ENCODE measurements at places on chromosomes 5 and 9.

DNA sequence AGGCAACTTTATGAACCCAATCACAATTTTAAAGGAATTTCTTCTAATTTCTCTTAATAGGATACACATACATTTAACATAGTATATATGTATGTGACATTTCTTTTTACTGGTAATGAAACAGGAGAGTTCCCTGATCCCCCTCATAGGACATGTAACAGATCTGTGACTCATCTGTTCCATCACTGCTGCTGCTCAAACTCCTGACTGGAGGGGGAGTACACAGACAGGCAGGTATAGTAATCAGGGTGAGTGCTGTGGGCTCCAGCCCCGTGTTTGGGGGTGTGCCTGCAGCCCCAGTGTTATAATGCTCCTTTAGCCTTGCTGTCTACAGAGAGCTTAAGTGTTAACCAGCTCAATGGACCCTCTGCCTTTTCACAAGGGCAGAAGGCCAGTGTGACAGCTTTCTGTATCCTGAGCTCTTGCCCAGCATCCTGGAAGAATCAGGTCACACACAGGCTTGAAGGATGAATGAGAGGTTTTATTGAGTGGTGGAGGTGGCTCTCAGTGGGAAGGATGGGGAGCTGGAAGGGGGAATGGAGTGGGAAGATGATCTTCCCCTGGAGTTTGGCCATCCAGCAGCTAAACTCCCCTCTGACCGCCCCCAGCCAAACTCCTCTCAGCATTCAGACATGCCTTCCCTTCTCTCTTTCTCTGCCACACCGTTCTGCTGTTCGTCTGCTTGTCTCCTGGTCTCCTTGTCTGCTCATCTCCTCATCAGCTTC lies 161.3 kb downstream of the ZNF608 start:
- DNase-seq: no peak

- DNase-seq: no peak
Observed at GRCh38 chr9:8823131-8823895, 1023.7 kb upstream of the DMAC1 start.

GRCh38 chr9:86287013-86287412 lies 4.7 kb upstream of the ISCA1 start:
- DNase-seq: no peak

DNA sequence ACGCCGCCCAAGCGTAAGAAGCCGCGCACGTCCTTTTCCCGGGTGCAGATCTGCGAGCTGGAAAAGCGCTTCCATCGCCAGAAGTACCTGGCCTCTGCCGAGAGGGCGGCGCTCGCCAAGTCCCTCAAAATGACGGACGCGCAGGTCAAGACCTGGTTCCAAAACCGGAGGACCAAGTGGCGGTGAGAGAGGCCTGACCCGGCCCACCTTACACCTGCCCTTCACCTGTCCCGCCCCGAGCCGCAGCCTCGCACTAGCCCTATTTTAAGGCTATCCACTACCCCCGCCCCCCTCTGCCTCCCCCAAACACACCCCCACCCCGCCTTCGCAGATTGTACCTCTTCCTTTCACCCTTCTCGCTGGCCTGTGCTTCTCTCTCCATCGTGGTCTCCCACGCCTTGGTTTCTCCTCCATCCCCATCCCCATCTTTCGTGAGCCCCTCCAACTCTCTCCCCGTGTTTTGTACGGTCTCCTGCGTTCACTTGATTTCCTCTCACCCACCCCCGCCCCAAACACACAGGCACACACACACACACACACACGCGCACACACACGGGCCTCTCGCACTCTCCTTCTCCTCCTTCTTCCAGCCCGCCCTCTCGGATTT lies 1.3 kb downstream of the TLX3 start:
- DNase-seq: no peak

- DNase-seq: no peak
Observed at GRCh38 chr5:20286512-20286911, 298.5 kb upstream of the CDH18 start.

- DNase-seq: no peak
Observed at GRCh38 chr9:87595610-87596009, 97.9 kb downstream of the DAPK1 start.

DNA sequence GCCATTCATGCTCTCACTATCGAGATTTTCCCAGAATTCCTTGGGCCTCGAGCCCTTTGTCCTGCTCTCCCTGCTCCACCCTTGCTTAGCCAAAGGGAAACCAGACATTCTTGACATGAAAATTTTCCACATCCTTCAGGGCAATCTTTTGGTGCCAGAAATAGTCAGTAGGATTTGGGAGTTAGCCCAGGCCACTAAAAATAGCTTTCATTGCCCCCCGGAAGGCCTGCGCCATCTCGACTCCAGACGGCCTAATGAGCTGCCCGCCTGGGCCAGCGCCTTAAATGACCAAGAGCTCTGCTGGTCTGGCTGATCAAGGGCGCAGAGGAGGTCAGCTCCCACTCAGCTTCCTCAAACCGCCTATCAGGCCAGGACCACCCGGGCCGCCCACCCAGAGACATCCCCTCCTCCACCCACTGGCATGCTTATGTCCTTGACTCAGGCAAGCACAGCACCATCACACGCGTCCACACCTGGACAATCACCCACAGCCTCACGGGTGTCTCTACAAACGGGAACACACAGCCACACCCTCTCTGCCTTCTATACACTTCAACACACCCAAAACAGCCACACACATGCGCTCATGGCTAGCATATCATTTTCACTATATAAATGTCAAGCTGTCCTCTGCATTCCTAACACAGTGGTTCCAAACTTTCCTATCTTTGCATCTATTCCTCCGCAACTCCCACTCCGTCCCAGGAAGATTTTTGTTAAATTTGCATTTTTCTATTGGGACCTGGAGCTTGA lies 20.9 kb downstream of the DUSP1 start:
- no peak for DNase-seq

- DNase-seq: no peak
Observed at GRCh38 chr9:114216976-114217375, 61.6 kb downstream of the COL27A1 start.

- DNase-seq: peak; percentile 31
Observed at GRCh38 chr5:97167435-97167834, 15.6 kb downstream of the RIOK2 start.

- no peak for DNase-seq
Observed at GRCh38 chr5:69268899-69269298, 34.2 kb downstream of the CDK7 start.

DNA sequence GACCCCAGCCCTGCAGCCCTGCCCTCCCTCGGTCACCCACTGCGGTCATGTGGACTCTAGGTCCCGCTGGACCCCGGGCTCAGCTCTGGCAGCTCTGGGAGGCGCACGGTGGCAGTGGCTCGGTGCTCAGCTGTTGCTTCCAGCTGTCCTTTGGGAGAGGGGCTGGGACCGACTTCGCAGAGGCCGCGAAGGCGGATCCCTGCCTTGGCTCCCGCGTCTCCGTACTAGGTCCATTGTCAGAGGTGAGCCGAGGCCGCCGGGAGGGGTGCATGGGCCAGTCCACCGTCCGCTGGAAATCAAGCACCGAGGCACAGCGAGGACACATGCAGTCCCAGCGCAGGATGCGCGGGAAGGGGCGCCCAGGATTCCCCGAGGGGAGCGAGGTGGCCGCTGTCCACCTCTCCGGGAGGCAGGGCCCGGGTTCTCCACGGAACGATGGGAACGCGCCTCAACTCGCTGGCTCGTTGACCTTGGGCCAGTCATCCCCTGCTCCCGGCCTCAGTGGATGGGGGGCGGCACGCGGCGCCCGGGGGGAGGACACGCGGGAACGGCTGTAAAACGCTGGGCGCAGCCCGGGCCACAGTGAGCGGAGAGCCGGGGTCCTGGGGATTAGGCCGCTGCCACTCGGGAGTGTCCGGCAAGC lies 732 bp downstream of the GBGT1 start:
- DNase-seq: no peak

- no peak for DNase-seq
Observed at GRCh38 chr5:97406946-97407676, 224.1 kb upstream of the RIOK2 start.

- no peak for DNase-seq
Observed at GRCh38 chr9:100219347-100219746, 120.3 kb downstream of the INVS start.

DNA sequence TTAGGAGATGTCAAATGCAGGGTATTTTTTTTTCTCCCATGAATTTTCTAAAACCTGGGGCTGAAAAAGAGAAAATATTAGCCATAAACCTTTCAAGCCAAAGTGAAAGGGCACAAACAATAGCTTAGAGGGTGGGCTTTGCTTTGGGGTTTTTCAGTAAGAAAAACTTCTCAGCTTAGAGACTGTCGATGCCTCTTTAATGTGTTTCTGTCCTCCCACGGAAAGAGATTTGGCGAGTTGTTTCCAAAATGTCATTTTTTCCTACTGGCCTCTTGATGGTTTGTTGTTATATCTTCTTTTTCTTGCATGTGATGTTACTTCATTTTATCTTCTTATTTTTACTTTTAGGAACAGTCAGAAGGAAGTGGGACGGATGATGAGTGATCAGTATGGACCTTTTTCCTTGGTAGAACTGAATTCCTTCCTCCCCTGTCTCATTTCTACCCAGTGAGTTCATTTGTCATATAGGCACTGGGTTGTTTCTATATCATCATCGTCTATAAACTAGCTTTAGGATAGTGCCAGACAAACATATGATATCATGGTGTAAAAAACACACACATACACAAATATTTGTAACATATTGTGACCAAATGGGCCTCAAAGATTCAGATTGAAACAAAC lies 177.3 kb downstream of the SMARCA2 start:
- DNase-seq: no peak

- DNase-seq: no peak
Observed at GRCh38 chr5:4023091-4023752, 427.6 kb downstream of the IRX1 start.

DNA sequence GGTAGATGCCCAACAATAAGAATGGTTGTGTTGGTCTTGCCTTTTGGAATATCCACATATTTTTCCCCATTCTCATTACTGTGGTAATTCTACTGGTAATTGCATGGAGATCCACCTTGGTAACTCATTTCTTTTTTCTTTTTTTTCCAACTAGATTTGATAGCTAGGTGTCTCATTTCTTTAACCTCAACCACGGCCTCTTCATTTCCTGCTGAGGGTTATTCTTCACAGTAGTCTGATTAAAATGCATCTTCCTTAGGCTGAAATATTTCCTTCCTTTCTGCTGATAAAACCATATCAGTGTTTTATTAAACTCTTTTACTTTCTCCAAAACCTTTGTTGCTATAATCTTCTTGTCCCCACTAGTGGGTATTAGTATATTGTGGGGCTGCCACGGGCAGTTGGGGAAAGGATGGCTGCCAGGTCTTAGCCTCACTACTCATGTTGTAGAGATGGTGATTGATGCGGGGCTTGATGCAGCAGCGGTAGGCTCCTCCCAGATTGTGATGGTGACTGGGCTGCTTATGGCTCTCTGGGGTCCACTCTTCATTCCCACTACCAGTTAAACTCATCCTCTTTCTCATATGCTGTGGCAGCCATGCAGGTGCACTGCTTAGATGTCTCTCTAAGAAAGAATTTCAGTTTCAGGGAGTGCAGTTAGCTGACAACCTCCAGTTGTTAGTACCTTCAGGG lies 35.9 kb downstream of the KIF2A start:
- DNase-seq: no peak

DNA sequence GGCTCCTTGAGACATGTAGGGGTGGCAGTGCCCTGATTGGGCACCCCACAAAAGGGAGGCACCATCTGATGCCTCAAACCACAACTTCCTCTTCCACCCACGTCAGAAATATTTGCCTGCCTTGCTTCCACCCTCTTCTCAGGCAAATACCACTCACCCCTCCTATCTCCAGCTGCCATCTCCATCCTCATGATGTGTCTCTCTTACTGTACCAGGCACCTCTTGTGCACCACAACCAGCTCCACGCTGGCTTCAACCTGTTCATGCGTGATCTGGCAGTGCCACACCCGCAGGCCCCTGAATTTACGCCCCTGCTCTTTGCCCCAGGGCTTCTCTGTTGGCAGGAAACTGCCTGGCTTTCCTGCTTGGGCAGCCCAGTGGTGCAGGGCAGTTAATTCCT lies 87.8 kb upstream of the HSPA9 start:
- DNase-seq: peak; percentile 32

DNA sequence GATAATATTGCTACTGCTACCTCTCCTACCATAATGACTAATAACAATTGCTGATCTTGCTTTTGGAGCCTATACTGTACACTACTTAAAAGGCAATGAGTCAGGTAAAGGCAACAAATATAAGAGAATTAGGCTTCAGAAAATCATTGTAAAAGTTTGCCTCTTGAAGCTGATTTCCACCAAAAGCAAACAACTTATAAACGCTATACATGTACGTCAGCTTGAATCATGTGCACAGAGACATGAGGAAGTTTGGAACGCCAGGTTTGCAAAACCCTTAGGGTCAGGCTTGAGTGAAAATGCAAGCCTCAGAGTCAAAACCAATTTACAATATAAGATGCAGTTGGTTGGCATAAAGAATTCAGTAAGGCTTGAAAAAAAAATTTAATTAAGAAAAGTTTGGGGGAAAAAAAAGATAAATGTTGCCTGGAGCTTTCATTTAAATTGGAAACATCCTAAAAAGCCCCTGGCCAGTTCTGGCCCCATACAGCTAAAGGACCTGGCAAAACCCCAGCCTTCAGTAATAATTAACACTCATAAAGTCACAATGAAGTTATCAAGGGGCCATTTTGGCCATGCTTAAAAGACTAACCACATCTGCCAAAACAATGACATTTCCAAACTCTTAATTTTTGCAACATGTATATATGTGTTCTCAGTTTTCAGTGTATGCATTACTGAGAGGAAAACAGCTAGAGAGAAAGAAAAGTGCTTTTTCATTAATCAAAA lies 181.0 kb upstream of the NFIL3 start:
- DNase-seq: no peak

GRCh38 chr9:16196206-16196605 lies 643.4 kb downstream of the CCDC171 start:
- no peak for DNase-seq

DNA sequence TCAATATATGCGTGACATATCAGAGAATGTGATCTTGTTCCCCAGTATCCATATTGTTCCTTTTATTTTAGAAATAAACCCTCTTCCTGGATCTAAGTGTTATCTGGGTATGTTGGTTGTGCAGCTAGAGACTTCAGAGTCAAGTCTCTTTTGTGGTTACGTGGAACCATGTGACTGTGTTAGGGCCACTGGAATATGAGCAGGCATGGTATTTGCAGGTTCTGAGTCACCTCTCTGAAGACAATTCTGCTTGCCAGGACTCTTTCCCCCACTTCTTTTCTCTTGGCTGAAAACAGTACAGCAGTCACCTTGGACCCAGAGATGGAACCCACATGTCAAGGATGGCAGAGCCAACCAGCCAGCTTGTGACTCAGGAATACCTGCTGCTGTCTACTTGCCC lies 59.7 kb downstream of the ATP10B start:
- no peak for DNase-seq

DNA sequence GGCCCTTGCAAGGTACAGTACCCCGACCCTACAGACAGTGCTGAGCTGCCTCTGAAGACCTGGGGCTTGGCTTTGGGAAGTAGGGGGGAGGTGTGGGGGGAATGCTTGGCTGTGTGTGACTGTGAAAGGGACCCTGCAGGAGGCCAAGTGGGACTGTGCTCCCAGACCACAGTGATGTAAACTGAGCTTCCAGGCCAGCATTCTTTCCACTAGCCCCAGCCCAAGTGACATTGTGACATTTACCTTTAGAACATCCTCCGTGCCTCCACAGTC lies 31.2 kb downstream of the HMCN2 start:
- DNase-seq: no peak
